ENCODE measurements at places on chromosomes 2 and 18.
A peak's percentile ranks its signal among the peaks of the same experiment; 100 is the strongest.

- DNase-seq = no peak
Observed at GRCh38 chr2:47631306-47631705, 151.6 kb upstream of the MSH6 start.

DNA sequence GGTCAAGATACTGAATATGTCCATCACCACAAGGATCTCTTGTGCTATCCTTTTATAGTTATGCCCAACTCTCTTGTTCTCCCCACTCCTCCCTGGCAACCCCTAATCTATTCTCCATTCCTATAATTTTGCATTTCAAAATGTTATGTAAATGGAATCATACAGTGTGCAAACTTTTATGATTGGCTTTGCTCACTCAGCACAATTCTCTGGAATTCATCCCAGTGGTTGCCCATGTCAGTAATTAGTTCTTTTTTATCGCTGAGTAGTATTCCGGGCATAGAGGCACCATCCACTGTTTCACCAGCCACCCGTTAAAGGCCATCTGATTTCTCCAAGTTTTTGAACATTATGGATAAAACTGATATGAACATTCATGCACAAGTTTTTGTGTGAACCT lies 38.4 kb upstream of the RNF149 start:
- DNase-seq = no peak

DNA sequence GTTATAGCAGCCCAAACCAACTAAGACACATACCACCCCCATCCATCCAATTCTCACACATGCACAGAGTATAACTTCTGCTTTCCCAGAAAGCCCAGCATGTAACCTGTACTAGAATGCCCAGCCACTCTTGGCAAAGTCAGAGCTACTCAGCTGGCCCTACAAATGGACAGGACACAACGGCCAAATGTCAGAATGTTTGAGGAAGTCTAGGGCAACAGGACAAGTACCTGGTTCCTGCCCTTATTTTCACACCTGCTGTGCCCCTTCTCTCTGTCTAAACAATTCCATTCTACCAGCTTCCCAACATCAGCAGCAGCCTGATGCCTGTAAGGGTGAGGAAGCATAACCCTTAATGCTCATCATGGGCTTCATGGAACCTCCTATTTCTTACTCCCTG lies 15.1 kb upstream of the BZW1 start:
- no peak for DNase-seq

DNA sequence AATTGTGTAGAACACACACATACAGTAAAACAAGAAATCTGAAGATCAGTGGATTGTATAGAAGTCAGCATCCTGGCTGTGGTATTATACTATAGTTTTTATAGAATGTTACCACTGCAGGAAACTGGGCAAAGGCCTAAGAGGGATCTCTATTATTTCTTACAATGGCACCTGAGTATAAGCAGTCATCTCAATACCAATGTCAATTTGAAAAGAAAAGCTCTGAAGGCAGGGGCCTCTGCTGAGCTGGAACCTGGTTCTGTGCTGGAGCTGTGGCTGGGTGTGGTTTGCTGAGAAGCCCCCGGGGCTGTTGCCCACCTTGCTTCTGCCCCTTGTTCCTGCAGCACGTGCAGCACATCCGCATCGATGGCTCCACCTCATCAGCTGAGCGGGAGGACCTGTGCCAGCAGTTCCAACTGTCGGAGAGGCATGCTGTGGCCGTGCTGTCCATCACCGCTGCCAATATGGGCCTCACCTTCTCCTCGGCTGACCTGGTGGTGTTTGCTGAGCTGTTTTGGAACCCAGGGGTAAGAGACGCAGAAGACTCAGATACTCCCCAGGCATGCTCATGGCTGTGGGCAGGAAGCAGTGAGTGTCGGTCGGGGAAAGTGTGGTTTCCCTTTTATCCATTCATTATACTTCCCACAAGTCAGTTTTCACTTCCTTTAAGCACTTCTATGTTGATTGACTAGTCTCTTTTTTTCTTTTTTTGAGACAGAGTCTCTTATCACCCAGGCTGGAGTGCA lies 23.5 kb upstream of the RPL37A start:
- DNase-seq = peak; percentile 44

DNA sequence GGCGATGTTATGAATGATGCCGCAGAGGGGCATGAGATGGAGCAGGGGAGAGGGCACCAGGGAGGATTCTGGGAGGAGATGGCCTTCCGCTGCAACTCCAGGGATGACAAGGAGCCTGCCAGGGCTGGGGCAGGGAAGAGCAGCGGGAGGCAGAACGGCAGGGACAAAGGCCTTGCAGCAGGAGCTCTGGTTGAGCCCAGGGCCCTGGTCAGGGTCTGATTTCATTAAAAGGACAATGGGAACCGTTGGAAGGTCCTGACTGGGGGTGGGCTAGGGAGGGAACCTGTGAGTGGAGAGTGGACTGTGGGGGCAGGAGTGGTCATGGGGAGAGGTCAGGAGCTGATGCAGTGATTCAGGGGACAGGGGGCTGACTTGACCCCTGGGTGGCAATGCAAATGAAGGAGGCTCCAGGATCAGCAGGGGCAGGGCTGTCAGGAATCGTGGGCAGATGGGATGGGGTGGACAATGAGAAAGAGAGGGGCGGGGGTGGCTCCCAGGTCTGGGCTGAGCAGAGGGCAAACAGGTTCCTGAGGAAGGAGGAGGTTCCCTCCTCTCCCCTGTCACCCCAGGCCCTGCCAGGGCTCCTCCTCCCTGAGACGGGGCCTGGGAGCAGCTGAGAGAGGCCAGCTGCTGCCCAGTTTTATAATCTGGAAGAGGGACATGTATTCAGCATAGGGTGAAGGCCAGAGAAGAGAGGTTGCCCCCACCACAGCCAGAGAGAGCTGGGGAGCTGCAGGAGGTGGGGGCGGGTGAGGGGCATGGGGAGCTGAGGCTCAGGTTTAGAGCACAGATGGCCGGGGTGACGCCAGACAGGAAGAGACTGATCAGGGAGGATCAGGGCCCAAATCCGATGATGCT lies 7.3 kb upstream of the DUSP2 start:
- no peak for DNase-seq

DNA sequence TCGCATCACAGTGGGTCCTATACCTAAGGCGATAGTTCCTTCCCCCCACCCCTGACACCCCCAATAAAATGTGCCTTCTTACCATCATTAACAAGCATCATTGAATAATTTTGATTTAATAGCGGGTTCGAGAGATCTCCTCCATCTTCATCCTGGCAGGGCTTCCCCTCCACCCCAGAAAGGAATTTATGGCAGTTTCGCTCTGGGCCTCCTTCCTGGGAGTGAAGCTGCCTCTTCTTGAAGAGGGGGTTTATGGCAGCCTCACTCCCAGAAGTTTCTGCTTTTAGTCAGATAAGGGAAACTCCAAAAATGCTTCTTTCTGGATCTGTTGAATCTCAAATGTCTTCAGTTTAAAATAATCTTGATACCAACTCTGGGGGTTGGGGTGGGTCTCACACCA lies 45.7 kb downstream of the RRM2 start:
- no peak for DNase-seq

GRCh38 chr2:142803158-142803557 lies 74.3 kb upstream of the KYNU start:
- DNase-seq = no peak

GRCh38 chr2:152607793-152608300 lies 109.4 kb downstream of the PRPF40A start:
- DNase-seq = no peak

GRCh38 chr2:133495226-133495625 lies 73.0 kb downstream of the NCKAP5 start:
- DNase-seq = no peak

GRCh38 chr2:241686324-241686649 lies 328 bp downstream of the DTYMK start:
- DNase-seq = no peak

DNA sequence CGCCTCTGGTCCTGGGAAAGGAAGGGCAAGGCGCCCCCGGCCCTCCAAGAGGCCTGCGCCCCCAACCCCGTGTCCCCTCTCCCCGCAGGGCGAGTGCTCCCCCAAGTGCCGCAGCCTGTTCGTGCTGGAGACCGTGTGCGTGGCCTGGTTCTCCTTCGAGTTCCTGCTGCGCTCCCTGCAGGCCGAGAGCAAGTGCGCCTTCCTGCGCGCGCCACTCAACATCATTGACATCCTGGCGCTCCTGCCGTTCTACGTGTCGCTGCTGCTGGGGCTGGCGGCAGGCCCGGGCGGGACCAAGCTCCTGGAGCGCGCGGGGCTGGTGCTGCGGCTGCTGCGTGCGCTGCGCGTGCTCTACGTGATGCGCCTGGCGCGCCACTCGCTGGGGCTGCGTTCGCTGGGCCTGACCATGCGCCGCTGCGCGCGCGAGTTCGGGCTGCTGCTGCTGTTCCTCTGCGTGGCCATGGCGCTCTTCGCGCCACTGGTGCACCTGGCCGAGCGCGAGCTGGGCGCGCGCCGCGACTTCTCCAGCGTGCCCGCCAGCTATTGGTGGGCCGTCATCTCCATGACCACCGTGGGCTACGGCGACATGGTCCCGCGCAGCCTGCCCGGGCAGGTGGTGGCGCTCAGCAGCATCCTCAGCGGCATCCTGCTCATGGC lies 52.4 kb downstream of the SLC66A2 start:
- no peak for DNase-seq

- no peak for DNase-seq
Observed at GRCh38 chr18:29540548-29540947, 1363.6 kb upstream of the CDH2 start.

- no peak for DNase-seq
Observed at GRCh38 chr2:233833345-233833744, 21.0 kb downstream of the HJURP start.

- DNase-seq = no peak
Observed at GRCh38 chr2:219252084-219252483, 959 bp upstream of the TUBA4B start.

DNA sequence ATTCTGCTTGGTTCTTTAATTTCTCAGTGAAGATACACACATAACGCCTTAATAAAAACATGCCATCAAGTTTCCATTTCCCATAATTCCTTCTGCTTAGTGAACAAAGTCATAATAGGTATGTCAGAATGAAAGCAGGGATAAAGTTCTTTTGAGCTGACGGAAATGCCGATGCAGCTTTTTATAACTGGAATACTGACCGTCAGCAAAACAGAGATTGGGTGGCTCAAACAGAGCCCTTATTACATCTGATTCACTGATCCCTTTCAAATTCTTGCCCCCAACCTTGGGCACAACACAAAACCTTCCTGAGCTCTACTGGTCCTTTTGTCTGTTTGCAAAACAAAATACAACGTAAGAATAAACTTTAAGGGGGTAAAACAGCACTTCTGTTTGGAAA lies 140.4 kb downstream of the CDH2 start:
- no peak for DNase-seq

DNA sequence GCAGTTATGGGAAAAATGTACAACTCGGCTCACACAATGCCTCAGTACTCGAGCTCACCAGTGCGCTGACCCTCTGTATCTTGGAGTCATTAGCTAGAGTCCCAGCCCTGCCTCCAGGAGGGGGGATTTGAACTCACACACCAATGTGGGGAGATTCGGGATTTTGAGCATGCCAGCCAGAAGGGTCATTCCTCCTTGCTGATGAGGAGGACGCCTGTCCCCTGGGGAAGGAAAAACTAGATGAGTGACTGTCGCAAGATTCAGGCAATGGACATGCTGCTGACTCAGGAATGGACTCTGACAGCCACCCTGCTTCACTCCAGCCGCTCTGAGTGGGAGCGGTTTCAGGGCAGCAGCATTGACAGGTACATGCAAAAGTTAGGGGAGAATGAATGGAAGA lies 20.6 kb downstream of the FIGN start:
- DNase-seq = no peak

DNA sequence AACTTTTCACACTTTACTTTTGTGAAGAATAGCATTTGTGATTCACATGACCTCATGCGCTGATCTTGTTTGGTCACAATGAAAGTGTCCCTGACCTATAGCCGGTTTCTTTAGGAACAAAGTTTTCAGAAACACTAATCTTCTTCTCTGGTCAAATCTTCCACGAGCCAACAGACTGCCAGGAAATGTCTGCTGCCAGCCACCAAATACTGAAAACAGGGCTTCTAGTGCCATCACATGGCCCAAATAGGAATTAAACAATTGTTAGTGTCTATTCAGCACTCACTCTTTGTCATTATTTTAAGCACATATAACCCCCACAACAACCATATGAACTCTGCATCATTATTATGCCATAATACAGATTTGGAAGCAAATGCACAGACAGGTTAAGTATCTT lies 286.5 kb upstream of the SYT4 start:
- no peak for DNase-seq

DNA sequence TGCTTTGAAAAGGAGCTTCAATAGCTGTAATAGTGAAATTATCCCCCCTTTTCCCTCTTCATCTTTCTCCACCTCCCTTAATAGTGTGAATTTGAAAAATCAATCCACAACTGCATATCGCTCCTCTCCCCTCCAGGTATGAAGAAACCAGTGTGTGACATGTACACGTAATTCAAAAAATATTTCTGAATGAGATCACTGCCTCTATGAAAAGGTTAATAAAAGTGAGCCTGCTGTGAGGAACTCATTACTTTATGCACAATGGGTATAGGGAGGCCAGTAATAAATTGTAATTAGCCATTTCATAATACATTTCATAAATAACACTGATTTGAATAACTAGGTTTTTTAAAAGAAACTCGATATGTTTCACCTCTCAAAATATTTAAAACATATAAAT lies 209.0 kb upstream of the KYNU start:
- DNase-seq = no peak

DNA sequence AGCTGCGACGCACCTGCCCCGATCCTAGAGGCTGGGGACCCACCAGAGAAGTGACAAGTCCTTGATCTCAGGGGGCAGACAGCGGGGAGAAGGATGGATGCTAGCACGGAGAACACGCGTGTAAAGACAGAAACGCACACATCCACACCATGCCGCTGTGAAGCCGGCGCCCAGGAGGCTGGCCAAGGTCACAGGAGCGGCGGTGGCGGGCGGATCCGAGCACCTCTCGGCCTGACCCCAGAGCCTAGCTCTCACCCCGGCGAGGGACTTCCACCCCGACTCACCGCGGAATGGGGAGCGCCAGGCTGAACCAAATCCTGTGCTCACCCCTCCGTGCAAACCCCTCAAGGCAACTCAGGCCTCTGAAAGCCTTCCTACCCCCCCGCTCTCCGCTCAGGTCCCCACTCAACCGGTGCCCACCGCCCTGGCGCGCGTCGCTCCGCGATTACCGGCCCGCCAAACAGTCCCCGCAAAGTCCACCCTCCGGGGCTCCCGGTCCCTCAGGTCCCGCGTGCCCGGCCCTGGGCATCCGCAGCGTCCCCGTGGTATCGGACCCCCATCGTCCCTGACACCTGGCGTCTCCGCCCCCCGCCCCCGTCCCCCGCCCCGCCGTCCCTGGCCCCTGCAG lies 460 bp upstream of the LRRFIP1 start:
- no peak for DNase-seq

DNA sequence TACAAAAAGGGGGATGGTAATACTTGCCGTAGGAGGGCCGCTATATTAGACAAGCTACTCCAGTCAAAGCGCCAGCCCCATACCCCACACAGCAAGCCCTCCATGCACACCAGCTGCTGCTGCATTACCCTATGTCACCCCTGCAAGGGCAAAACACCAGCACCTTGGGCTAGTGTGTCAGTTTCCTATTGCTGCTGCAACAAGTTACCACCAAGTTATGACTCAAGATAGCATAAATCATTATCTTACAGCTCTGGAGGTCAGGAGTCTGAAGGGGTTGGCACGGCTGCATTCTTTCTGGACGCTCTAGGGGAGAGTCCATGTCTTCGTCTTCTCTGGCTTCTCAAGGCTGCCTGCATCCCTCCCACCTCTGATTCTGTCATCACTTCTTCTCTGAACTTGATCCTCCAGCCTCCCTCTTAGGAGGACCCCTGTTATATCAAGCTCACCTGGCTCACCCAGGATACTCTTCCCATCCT lies 88.6 kb upstream of the ACAA2 start:
- no peak for DNase-seq
